ENCODE measurements at places on chromosomes 5 and 9. TPM values are rescaled to one million over a fixed set of nuclear protein-coding genes. Genes with fewer than 3 reads are reported as not detected.

Gene ANKRD31
- polyA plus RNA-seq, result 0.04 TPM

Gene RMI1
- polyA plus RNA-seq, result 6.0 TPM

Gene ADAMTSL2
- not detected for polyA plus RNA-seq

Gene CARD9
- 40.4 TPM for polyA plus RNA-seq

Gene DRD1
- not detected for polyA plus RNA-seq

Gene PRDM9
- 1.2 TPM for polyA plus RNA-seq

Gene SLC25A48
- 0.27 TPM for polyA plus RNA-seq

Gene TNFSF15
- not detected for polyA plus RNA-seq
